ENCODE measurements at places on chromosomes 4 and X. TPM values are rescaled to one million over a fixed set of nuclear protein-coding genes. Genes with fewer than 3 reads are reported as not detected.

AKAP4 gene
- not detected for total RNA-seq

MAGEB1 gene
- not detected for total RNA-seq

EPGN gene
- total RNA-seq = 7.8 TPM

MEPE gene
- total RNA-seq = 0.06 TPM

DUSP21 gene
- not detected for total RNA-seq

GRCh38 chr4:39237179-39237578, 54.9 kb downstream of the WDR19 start:
- no peak for DNase-seq

- DNase-seq = peak; percentile 19
These were observed 65.3 kb downstream of the CASP3 start for GRCh38 chr4:184583738-184584502.

- DNase-seq = no peak
These were observed 111.6 kb upstream of the CXCL13 start for GRCh38 chr4:77493829-77494551.

DNA sequence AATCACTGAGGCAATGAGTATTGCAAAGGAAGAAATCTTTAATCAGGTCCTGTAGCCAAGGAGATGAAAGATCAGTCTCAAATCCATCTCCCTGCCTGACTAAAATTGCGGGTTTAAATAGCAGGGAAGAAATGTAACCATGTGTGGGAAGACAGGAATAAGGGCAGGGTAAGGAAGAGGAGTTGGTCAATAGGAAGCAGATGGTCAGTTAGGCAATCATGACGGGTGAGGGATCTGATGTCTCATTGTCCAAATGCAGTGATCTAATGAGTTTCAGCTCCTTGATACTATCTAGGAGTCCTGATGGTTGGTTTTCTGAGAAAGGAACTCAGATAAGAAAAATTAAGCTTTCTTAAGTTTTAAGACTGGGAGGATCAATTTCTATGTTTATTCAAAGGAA, 200.8 kb downstream of the SPATA18 start:
- DNase-seq = no peak

DNA sequence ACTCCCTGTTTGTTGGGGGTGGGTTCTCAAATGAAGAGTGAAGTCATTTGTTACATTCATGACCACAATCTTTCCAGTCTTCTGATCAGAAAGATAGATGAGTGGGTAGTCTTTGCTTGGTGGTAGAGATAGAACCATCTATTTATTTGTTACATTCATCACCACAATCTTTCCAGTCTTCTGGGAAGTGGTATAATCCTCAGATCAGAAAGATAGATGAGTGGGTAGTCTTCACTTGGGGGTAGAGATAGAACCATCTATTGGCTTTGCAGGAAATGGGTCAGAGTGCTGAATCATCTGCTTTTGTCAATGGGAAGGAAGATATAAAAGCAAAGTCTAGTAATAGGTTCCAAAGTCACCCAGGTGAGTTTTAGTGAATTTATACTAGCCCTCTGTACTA, 64.2 kb upstream of the EPGN start:
- no peak for DNase-seq

DNA sequence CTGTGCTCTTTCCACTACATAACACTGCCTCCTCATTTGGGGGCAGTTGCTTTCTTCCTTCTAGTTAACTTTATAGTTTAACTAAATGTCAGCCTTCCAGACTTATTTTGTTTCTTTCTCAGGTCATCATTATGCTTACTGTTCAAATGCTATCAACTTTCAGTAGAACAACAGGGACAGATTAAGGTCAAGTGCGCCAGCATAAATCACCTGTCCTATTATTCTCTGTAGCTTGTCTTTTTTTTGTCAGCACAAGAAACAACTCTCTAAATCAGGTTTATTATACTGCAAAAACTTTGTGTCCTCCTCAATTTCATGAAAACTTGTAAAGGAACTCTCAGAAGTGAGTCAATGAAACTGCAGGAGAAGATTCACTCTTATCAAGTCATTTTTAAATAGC, 19.6 kb downstream of the SPANXA2 start:
- DNase-seq = no peak

DNA sequence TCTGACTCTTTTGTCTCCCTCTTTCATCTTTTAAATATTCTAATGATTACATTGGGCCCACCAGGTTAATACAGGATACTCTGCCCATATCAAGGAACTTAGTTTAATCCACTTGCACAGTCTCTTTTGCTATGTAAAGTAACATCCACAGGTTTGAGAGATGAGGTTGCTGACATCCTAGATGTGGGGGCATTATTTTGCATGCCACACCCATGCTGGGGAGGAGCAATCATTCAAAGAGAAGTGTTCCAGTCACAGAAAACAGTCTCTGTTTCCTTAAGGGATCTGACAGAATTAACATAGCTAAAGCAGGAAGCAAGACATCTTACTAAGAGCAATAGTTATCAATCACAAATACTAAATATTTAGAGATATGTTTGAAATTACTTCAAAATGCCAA, 11.5 kb upstream of the TRAM1L1 start:
- no peak for DNase-seq

DNA sequence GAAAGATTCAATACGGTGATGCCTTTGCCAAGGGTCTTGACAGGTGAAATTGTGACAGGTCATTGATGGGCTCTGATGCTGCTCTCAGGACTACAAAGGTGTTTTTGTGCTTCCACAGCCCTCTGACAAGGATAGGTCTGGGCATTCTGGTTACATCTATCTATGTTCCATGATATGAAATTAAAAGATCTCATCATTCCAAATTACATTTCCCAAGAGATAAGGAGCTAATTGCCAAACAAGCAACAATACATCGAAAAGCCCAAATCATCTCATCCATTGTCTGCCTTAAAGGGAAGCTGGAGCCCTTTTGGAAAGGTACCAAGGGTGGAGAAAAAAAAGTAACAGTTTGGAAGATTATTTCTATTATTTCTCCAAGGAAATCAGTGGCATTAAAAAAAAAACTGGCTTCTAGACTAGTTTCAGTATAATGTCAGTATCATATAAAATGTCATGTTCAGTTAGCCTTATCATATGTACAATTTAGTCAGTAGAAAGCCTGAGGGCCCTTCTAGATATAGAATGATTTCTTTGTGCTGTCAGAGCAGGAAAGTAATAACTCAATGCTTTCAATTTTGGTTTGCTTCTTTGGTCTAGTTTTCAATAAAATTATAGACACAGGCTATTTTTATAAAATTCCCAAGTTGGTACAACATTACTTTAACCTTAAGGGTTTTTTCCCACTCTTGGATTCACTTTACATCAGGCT, 224.5 kb upstream of the GPRIN3 start:
- no peak for DNase-seq

DNA sequence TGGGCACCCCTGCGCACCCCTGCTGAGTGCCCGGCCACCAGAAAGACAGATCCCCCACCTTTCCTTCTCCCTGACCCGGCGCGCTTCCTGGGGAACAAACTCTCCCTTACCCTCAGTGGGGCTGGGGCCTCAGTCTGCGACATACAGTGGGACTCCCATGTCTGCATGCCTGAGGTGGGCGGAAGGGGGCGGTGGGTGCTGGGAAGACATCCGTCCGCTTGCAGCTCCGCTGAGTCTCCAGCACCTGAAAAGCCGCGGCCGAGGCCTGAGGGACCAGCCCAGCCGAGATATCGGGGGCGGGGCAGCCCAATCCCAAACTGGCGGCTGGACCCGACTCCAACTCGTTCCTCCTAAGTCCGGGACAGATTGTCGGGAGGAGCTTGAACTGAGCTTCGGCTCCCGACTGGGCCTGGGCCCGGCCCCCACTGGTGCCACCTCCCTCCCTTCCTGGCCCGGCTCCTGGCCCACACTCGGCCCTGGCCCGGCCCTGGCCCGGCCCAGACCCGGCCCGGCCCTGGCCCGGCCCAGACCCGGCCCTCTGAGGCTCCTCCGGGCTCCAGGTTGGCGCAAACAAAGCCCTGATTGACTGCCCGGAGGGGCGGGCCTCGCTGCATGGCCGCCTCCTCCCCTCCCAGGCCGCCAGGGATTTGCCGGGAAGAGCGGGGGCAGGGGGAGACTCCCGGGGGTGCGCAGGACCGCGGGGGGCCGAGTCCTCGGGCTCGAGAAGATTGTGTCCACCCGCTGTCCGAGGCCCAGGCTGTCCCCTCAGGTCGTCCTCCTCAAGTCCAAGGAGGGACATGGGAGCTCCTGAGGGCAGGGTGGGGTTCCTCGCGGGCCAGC, 877 bp upstream of the SLC16A2 start:
- DNase-seq = peak; percentile 82

DNA sequence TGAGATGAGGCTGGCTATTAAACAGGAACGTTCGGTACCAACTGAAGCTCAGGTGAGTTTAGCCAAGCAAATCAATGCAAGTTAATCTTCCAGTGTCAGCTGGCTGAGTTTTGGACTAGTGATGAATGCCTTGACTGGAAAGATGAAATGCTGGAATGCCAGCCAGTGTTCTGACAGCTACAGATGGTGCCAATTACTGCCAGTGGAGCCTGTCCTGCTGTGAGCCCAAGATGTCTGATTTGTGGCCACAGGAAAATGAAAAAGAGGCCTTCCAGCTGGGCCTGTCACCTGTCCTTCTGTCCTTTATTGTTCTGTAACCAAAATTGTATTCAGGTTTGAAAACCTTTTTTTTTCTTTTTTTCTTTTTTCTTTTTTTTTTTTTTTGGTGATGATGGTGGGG, 223.1 kb downstream of the AFF2 start:
- no peak for DNase-seq

DNA sequence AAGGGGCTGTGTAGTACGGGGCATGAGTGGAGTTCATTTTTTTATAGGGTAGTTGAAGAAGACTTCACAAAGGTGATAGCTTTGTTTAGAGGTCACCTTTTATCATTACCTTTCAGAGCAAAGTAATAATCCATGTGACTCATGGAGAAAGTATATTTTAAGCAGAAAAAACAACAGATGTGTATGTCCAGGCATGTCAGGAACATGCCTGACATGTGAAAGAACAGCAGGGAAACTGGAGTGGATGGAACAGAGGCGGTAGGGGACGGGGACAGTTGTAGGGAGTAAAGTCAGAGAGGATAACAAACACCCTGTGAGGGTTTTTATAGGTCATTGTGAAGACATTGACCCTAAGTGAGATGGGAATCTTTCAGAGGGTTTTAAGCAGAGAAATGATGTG, 107.6 kb downstream of the USP9X start:
- no peak for DNase-seq
